ENCODE measurements at places on chromosomes 16 and 17.

DNA sequence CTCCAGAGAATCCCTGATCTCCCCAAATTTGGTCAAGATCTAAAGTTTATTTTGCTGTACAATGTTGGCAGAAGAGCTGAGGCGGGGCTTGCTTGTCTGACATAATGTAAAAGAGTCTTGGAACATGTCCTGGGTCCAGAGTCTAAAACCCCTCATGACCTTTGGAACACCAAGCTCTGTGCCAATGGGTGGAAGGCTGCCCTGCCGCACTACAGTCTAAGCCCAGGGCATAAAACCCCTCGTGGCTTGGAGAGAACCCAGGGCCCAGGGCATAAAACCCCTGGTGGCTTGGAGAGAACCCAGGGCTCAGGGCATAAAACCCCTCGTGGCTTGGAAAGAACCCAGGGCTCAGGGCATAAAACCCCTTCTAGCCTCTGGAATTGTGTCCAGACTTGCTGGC is 36.7 kb downstream of the CCDC57 start:
- no peak for DNase-seq

- DNase-seq = no peak
Measured at GRCh38 chr17:34730816-34731215, 151.4 kb downstream of the TMEM132E start.

GRCh38 chr17:3626831-3627768 is 8.9 kb downstream of the SHPK start:
- no peak for DNase-seq

DNA sequence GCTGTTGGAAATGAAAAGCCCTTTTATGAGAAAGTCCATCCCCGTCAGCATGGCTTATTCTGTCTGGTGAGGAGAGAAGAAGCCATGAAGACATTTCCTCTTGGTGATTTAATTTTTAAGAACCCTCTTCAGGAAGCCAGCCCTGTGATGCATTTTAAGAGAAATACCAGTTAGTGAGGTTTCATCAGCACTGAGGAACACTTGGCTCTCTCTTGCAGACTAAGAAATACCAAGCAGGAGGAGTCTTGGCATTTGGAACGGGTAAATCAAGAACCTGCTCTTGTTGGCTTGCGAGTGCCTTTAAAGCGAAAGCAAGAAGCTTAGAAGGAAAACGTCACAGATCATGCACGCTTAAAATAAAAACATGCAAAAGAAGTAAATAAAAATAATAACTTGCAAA is 17.5 kb downstream of the RAB11FIP3 start:
- no peak for DNase-seq

DNA sequence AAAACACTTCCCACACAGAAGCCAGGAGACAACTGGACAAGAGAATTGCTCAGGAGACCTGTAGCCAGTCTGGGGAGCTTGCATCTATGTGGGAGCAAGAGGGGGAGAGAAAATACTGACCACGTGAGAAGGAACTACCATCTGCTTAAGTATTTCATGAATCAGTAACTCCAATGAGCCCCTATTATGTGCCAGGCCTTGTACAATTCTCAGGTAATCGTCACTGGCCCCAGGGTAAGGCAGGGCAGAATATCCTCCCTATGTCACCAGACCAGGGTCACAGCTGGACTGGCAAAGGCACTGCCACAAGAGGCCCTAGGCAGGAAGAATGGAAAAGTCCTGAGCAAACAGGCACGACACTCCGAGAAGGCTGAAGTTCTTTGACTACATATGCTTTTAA is 25.9 kb downstream of the USP7 start:
- no peak for DNase-seq

- DNase-seq = no peak
Measured at GRCh38 chr17:55413825-55414489, 7.7 kb downstream of the MMD start.

DNA sequence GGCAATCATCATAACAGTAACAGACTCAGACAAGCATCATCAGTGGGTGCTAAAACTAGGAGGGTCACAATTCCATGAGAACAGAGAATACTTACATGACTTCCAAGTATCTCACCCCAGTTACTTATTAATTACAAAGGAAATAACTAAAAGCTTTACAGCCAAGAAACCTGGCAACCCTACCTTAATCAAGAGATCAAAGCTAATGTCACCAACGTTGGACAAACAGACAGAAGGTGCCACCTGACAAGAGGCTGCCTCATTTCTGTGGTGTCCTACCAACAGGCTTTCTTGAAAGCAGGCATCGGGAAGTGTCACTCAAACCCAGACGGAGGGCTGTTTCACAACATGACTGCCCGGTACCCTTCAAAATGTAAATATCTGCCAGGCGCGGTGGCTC is 84.6 kb downstream of the RMI2 start:
- DNase-seq = no peak

- no peak for DNase-seq
Measured at GRCh38 chr17:55576237-55576995, 65.2 kb upstream of the SMIM36 start.

GRCh38 chr16:78953526-78953925 is 647.0 kb downstream of the MAF start:
- no peak for DNase-seq

DNA sequence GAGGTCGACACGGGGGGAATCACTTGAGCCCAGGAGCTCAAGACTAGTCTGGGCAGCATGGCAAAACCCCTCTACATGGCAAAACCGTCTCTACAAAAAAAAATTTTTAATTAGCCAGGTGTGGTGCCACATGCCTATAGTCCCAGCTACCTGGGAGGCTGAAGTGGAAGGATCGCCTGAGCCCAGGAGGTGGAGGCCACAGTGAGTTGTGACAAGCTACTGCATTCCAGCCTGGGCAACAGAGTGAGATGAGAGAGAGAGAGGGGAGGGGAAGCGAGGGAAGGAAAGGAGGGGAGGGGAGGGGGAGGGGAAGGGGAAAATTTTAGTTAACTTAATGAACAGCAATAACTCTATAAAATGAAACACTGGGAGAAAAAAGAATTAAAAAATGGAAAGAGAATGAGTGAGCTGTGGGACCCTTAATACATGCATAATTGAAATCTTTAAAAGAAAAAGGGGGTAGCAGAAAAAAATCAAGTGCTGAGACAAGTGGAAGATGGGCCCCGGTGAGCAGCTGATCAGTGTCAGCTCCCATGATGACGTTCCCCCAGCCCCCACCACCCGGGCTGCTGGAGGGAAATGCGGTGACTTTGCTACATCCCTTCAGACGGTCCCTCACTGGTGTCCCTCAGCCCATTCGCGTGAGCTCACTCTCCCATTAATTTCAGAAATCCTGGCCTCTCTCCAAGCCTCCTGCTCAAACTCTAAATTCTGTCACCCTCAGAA is 2.7 kb downstream of the ASGR2 start:
- peak; percentile 18 for DNase-seq

GRCh38 chr17:80826955-80827645 is 164.5 kb upstream of the CHMP6 start:
- DNase-seq = no peak

- no peak for DNase-seq
Measured at GRCh38 chr16:73022534-73022933, 25.4 kb downstream of the ZFHX3 start.

Measured in erythroblast (primary cell).